Left renal cortex interstitium (tissue), 4 donors: ENCODE measurements at places on chromosomes 16 and 17. TPM values are rescaled to one million over a fixed set of nuclear protein-coding genes. Genes with fewer than 3 reads are reported as not detected.

Gene ZKSCAN2
- polyA plus RNA-seq = 11.6 TPM

Gene TUBG1
- polyA plus RNA-seq = 56.4 TPM

Gene GNAO1
- 6.3 TPM for polyA plus RNA-seq

Gene ANKRD13B
- 19.1 TPM for polyA plus RNA-seq

Gene MYH13
- 0.14 TPM for polyA plus RNA-seq

DNA sequence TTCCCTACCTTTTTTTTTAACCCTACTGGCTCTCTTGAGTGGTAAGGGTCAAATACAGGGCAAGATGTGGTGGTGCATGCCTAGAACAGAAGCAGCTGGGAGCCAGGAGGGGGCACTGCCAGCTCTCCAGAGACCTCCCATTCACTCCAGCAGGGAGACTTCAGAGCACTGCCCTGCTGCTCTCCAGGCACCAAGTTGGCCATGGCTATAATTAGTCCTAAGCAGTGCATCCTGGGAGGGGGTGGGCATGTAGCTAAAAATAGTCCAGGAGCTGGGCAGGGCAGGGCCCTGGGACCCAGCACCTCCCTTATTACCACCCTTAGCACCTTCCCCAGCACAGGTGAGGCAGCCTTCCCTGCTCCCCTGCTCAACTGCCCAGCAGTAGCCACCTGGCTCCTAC lies 3.5 kb downstream of the CORO6 start:
- DNase-seq = no peak

- no peak for DNase-seq
Observed at GRCh38 chr16:23435500-23435899, 17.5 kb downstream of the COG7 start.

GRCh38 chr16:65745-66144 lies 6.7 kb downstream of the RHBDF1 start:
- no peak for DNase-seq

DNA sequence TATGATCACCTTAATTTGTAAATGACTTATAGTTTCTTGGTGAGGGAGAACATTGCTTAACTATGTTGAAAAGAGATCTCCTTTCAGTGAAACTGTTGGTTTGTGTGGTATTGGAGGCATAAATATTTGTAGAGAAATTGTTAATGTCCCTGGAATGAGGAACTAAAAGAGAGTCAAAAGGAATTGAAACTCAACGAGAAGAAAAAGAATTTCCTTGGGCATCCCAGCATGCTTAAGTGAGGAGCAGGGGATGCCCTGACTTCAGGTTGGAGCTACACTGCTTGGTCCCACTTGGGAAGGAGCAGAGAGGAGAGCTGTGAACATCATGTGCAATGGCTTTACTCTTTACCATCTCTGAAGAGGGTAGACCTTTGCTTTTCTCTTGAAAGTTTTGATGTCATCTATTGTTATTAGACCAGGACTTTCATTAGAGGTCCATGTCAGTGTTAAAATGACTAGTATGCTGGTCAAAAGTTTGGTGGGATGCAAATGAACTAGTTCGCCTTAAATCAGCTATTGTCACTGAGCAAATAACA lies 21.7 kb downstream of the KRT23 start:
- no peak for DNase-seq
